Fibroblast of lung (primary cell): ENCODE measurements at places on chromosomes 16 and 17.

- DNase-seq = no peak
Observed at GRCh38 chr16:85142129-85142513, 29.8 kb upstream of the CIBAR2 start.

DNA sequence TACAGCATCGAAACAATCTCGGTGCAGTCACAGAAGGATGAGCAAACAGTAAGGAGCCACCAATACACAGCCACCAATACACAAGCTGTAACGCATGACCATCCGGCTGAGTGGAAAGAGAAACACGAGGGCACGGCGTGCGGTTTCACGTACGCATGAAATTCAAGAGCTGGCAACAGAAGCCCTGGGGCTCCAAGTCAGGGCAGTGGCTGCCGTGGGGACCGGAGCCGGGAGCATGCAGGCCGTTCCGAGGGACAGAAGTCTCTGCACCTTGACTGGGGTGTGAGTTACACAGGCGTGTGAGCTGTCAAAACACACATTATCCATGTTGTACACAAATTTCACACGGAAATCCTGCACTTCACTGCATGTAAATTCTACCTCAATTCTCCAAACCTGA is 50.6 kb upstream of the METRNL start:
- no peak for DNase-seq

DNA sequence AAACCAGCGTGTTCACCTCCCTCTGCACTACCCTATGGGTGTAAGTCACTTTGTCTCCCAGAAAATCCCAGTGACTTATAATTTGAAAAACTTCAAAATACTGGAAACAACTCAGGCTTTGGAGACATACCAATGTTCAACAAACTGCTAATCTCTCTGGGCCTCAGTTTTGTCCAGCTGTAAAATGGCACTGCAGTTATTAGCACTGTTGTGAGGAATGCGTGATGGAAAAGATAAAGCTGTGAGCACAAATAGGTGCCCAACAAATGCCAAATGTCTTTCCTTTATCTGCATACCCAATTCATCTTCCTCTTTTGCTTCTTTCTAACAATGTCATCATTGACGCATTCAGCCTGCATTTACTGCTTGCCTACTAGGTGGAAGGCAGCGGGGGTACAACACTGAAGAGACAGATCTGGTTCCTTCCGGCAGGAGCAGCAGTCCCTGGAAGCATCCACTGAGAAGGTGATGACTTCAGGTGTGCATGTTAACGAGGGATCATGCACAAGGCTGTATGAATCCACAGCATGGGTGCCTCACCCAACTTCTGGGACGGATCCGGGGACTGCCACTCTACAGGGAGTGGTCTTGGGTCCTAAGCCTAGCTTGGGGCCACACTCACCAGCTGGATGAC is 63.4 kb downstream of the CYTH1 start:
- no peak for DNase-seq

- no peak for DNase-seq
Observed at GRCh38 chr16:1117176-1117900, 21.3 kb upstream of the C1QTNF8 start.
